ENCODE measurements at places on chromosomes 6 and 20.

GRCh38 chr20:50345712-50346373 lies 155.2 kb downstream of the CEBPB start:
- DNase-seq: no peak

- no peak for DNase-seq
These were observed 185.5 kb upstream of the PMEPA1 start for GRCh38 chr20:57895161-57895855.

- DNase-seq: no peak
These were observed 21.7 kb downstream of the HUS1B start for GRCh38 chr6:635233-635632.

GRCh38 chr6:42162384-42162783 lies 10.8 kb upstream of the GUCA1A start:
- no peak for DNase-seq

GRCh38 chr6:168528474-168529095 lies 87.6 kb downstream of the SMOC2 start:
- DNase-seq: no peak

DNA sequence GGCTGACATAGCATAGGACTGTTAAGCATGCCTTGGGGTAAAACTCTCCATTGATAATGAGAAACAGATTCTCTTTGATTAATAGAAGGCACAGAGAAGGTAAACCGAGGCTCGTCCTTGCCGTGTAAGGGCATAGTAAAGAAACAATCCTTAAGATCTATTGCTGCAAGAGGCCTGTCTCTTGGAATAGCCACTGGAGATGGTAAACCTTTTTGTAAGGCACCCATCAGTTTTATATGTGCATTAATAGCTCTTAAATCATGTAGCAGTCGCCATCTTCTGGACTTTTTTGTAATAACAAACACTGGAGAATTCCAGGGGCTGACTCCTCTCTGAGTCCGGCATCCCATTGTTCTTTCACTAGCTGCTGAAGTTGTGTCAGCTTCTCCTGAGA lies 8.4 kb upstream of the ABHD12 start:
- peak; percentile 33 for DNase-seq

DNA sequence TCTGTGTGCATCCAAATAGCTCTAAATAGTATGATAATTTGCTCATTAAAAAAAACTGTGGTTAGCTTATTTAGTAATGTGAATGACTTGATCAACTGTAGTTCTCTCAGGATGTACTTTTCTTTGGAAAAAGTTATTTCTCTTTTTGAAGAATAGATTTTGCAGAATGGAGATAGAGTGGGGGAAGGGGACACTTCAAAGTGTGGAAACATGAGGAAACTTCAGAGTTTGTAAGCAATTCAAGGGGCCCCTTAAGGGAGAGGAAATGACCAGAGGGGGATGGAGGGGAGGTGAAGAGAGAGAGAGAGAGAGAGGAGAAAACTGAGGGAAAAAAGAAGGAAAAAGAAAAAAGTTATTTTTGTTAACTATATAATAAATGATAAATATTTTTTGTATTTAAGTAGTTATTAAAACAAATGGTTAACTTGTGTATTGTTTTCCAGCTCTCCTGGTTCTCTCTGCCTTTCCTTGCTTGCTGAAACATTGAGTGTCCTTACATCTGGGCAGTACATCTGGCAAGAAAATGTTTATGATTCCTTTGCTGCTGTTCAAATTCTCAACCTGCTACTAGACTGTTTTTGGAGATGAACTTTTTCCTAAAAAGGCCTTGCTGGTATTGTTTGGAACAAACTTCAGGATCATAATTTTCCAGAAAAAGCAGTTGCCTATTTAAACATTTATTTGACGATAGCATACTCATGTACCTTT lies 497.5 kb upstream of the CITED2 start:
- no peak for DNase-seq

DNA sequence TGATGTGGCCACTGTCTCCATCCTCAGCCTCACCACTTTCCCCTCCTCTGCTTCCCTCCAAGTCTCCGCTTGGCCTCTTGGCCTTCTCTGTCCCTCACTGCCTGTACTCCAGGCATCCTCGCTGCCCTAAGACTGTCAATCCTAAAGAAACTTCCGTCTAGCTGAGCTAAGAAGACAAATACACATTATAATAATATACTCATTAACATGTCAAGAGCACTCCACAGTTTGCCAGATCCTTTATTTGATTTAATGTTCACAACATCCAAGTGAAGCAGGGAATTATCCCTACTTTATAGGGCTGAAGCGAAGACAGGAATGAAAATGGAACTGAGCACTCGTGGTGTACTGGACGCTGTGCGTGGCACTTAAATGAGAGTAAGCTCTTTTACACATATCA lies 72.4 kb upstream of the SLC22A23 start:
- no peak for DNase-seq

DNA sequence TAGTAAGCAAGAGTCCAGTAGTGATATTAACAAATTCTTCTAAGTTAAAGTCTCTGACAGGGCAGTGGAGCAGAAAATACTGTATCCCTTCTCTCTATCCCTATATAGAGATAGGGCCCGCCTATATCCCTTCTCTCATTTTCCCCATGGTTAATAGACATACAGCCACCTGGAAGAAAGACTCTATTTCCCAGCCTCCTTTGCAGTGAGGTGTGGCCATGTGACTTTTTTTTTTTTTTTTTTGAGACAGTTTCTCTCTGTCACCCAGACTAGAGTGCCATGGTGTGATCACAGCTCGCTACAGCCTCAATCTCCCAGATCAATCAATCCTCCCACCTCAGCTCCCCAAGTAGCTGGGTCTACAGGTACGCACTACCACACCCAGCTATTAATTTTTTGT lies 16.7 kb upstream of the CDK5RAP1 start:
- DNase-seq: no peak

DNA sequence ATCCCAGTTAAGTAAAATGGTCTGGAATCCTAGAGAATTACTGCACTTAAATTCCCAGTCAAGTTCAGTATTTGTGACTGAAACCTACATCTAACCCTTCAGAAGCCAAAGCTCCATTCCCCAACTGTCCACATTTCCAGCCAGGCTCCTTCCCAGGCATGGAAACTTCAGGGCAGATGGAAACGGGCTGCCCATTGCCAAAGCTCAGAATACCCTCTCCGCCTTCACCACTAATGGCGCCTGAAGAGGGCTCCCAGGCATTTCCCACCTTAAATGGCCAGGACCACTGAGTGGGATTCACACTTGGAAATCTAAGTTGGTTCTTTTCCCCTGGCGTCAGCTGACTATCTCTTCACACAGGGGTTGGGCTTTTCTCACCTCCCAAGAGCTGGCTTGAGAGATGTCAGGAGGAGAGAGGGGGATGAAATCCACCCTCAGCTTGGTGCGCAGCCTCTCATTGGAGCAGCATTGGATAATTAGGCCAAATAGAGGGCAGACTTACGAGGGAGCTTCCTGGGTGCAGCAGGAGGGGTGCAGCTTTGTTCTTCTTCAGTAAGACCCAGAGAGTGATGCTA lies 82.9 kb downstream of the ANKRD60 start:
- no peak for DNase-seq

DNA sequence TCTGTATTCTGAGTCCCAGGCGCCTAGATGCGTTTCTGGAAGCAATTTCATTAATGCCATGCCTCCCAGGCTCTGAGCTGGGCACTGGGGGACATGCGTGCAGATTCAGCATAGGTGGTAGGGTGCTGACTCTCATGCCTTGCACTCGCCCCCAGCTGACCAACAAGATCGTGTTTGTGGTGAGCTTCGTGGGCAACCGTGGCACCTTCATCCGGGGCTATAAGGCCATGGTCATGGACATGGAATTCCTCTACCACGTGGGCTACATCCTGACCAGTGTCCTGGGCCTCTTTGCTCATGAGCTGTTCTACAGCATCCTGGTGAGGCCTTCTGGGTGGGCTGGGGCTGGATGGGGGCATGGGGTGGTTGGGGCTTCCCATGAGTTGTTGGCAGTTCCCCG lies 21.6 kb downstream of the UQCC2 start:
- DNase-seq: no peak

DNA sequence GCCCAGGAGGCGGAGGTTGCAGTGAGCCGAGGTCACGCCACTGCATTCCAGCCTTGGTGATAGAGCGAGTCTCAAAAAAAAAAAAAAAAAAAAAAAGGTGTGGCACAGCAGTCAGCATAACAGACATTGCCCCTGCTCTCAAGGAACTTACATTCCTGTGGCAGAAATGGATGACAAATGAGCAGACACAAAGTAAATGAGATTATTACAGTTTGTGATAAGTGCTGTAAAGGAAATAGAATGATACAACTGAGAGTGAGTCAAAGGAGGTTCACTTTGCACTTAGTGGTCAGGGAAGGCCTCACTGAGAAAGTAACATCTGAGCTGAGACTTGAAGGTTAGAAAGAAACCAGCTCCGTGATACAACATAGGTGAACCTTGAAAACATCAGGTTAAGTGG lies 36.4 kb downstream of the CEP250 start:
- DNase-seq: no peak

- no peak for DNase-seq
These were observed 13.9 kb upstream of the TNFRSF6B start for GRCh38 chr20:63682384-63683139.

DNA sequence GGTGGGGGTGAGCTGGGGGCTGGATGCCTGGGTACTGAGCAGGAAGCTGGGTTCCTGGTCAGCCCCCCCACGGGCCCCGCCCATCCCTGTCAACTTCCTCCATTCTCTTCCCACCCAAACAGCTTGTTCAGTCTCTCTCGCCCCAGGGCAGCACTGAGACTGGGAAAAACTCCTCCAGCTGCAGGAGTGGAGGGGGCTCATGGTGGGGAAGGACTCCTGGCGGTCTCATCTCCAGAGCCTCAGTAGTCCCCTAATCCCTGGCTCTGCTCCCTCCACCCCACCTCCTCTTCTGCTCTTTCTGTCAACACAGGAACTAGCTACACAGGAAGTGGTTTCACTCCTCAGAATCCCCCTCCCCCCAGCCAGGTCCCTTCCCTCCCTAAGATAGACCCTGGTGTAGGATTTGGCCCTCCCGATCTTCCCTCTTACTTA lies at the start of gene GPSM3:
GPSM3 (minus strand) TSS at position 36 of the 432 bp plus-strand sequence. CDS start 130 bp downstream, outside the sequence.
- DNase-seq: peak; percentile 78

GRCh38 chr20:21137078-21137477 lies 11.2 kb downstream of the KIZ start:
- DNase-seq: no peak

DNA sequence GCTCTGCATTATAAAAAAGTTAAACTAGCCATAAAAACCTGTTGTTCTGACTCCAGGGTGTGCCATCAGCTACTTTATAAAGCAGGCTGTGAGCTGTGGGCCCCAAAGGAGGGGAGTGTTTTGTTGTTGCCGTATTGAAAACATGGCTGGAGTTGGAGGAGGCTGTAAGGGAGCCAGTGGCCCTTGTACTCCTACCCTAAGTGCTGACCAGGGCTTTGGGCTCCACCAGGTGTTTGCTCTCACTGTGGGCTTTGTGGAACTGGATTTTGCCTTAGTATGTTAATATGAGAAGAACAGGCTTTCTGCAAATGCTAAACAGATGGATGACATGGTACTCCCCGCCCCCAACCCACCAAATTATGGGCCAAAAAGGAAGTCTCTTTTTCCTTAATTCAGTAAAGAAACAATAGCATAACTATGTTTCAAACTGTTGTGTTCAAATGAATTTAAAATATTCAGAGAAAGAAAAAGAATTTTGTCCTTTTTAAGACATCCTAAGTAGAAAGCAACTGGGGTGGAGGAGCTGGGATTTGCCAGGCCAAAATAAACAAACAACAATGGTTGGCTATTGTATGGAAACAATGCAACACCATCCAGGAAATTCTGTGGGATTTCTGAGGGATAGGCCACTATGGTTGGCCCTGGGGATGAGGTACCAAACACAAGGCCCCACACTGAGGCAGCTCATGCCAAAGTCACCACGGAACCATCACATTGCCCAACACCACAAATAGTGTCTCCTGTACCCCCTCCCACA lies 63.3 kb downstream of the PLCG1 start:
- DNase-seq: no peak

- no peak for DNase-seq
These were observed 356.8 kb downstream of the DHX35 start for GRCh38 chr20:39318911-39319310.

DNA sequence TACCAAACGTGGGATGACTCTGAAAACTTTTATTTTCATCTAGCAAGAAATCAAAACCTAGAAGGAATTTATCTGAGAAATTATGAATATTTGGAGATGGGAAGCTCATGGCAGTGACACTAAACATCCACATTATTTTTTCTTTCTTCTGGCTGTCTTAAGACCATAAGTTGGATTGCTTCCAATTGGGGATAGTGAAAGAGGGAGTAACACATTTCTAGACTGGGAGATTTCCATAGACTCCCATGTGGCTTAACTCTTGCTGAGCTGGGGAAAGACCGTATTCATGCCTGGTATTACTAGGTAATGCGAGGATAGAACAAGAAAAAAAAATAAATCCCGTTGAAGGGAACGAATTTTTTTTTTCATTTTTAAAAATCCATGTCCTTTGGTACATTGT lies 120.0 kb downstream of the UTRN start:
- DNase-seq: no peak

GRCh38 chr6:71410164-71410566 lies 121.6 kb downstream of the OGFRL1 start:
- no peak for DNase-seq

DNA sequence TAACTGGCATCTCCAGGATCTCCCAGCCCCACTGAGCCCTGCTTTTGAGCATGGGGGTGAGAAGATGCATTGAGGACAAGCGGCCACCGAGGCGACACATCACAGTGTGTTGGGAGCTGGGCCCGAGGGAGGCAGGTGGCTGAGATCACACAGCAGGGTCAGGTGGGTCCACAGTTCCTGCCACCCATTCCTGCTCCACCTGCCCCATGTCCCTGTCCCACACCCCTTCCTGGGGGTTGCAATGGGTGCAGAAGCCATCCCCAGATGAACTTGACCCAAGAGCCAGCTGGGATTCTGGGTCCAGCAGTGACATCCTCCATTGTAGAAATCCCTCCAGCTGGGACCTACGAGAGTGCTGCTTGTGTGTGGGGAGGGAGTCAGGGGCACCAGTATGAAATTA lies 1.0 kb downstream of the TGM2 start:
- DNase-seq: no peak

- DNase-seq: no peak
These were observed 46.7 kb upstream of the ISM1 start for GRCh38 chr20:13174402-13174801.

DNA sequence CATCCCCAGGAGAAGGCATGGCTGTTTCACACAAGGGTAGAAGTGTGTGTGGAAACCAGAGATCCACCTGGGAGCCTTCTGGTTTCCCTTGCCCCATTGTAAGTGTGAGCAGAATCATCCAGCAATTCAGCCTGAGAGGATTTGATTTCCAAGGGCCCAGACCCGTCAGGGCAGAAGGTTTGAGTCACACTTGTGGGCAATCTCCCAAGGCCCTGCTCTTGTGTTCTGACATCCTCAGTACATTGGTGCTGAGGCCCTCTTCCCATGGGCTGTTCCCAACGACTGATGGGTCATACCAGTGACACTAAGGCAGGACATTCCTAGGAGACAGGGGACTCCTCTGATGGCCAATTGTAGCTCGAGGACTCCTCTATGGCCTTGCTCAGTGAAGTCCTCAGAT lies 58.2 kb upstream of the POLR1H start:
- DNase-seq: no peak

GRCh38 chr20:52056203-52057062 lies 135.1 kb downstream of the ZFP64 start:
- DNase-seq: no peak

Measured in T-helper 1 cell (primary cell).